ENCODE measurements at places on chromosomes 11 and 22.
A peak's percentile ranks its signal among the peaks of the same experiment; 100 is the strongest.

DNA sequence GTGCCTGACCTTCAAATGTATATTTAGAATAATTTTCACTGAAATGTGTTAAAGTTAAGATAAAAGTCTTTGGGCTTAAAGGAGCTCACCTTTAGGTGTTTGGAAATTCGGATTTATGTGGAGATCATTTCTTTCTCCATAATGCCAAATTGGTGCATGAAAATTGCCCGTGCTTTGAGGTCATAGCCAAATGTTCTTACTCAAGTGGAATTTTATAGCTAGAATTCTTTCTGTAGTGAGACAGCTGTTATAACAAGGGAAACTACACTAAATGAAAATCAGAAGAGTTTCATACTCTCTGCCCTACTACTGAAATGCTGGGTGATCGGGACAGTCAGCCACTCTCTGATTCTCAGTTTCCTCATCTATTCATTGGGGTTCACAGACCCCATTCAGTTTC lies 89.5 kb upstream of the DBX1 start:
- DNase-seq = no peak

DNA sequence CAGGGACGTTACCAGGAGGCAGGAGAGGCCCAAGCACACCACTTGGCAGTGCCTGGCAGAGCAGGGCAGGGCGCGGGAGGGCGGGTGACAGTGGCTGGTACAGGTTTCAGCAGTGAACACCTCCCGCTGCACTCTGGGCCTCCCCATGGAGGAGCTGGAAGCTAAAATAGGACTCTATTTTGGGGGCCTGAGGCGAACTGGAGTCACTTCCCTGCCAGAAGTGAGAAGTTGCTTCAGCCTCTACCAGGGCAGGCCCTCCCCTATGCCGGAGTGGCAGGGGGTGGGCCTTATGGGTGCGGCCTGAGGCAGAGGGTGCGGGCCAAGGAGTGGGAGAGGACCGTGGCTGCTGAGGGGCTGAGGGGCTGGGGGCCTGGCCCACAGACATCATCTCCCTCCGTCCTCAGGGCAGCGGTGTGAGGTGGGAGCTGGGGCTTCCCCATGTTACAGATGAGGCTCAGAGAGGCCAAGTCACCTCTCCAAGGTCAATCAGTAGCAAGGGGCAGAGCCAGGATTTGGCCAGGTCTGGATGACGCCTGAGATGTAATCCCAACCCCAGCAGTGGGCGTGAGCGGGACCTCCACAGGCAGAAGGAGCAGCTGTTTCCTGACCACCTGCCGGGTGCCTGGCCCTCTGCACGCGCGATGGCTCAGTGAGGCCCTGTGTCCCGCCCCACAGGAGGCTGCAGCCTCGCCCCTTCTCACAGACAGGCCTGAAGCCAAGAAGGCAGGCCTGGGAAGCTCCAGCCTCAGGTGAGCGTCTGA lies 39.3 kb downstream of the KCNJ4 start:
- DNase-seq = peak; percentile 69

DNA sequence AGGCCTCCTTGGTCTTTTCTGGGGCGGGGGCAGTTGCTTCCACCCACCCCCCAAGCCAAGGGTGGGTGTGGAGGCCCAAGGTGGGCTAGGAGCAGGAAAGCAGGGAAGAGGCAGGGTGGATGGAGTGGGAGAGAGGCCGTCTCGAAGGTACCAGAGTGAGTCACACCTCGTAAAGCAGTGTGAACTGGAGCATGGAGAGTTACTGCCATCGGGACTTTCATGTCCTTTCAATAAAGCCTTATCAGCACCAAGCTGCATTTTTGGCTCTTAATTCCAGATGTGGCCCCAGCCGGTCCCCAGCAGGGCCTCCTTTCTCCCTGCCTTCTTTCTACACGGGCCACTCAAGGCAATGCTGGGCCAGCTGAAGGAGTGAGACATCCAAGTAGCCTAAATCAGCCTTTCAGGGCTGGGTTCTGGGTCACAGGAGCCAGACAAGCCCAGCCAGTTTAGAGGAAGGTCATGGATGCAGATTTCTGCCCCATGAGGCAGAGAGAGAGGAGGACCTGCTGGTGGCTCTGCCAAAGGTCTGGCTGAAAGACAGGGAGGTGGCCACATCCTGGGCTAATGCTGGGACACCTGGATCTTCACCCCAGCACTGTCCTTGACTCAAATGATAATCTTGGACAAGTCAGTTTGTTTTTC lies 59.0 kb upstream of the CD82 start:
- DNase-seq = no peak

DNA sequence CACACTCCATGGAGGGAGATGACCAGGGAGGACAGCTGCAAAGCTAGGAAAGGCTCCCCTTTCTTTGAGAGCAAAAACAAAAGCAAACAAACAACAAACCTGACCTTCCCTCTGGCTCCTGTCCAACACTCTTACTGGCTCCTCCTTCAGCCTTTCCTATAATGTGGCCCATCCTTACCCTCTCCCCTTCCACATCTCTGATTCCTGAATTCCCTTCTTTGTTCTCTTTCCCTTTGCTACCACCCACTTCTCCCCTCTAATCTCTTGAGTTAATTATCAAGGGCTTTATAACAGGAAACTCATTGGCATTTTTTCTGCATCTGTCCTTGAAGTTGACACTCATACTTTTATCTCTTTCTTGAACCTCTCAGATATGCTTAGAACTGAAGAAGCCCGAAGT lies 56.3 kb downstream of the ZNF280B start:
- DNase-seq = no peak

DNA sequence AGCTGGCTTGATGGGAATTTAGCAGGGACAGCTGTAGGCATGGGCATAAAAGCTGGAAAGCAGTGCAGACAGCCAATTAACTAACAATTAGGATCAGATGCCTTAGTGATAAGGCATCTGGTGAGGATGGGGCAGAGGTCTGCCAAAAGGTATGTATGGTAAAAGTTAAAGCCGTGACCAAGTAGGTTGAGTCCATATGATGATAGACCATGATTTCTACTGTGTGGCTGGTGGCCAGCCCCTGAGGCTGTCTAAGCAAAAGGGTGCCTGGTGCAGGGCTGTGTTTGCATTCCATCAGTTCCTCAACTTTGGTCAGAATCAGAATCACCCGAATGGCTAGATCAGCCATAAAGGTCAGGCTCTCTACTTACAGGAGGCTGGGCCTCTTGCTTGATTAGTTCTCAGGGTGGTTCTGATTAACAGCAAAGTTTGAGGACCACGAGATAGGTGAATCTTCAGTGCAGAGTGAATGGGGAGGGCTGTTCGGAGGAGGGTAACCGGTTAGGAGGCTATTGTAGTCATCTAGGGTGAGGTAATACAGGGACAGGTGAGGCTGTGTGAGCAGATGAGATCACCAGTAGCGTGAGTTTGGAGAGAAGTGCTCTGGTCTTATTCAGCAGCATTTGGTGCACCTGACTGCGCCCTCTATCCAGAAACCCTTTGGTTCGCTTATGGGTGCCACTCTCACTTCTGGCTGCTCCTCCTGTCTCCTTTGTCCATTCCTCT lies 27.2 kb downstream of the PPFIBP2 start:
- no peak for DNase-seq

DNA sequence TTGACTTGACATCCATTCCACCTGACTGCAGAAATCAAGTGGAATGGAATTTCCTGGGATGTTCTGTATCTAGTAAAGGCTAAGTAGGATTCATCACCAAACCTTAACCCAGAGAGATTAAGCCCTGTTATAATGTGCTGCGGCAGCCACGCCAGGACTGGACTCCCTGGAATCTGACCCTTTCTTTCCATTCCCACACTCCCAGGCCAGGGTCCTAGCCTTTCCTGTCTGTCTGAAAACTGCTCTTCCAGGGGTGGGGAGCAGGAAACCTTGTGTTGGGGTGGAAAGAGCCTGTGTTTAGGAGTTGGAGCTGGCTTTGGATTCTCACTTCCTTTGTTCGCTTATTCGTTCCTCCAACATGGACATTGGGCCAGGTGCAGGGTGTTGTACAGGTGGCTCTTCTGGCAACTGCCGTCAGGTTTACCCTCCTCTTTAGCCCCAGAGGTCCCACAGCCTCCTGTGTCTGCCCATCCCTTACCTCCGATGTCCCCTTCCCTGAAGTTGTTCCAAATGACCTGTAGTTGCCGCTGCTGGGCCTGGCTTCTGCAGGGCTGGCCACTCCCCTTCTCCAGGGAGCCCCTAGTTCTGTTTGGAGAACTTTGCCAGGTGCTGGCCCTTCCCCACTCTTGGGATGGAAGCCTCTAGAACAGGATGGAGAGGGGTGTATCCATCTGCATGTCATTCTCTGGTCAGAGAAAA lies 20.5 kb upstream of the PARVB start:
- peak; percentile 70 for DNase-seq

- DNase-seq = no peak
Measured at GRCh38 chr11:13011466-13012055, 2.4 kb downstream of the RASSF10 start.

- DNase-seq = peak; percentile 57
Measured at GRCh38 chr11:20155683-20156279, 4.5 kb downstream of the DBX1 start.

- no peak for DNase-seq
Measured at GRCh38 chr11:103662880-103663279, 373.6 kb upstream of the DDI1 start.

- no peak for DNase-seq
Measured at GRCh38 chr11:42043312-42043711, 583.9 kb upstream of the LRRC4C start.

DNA sequence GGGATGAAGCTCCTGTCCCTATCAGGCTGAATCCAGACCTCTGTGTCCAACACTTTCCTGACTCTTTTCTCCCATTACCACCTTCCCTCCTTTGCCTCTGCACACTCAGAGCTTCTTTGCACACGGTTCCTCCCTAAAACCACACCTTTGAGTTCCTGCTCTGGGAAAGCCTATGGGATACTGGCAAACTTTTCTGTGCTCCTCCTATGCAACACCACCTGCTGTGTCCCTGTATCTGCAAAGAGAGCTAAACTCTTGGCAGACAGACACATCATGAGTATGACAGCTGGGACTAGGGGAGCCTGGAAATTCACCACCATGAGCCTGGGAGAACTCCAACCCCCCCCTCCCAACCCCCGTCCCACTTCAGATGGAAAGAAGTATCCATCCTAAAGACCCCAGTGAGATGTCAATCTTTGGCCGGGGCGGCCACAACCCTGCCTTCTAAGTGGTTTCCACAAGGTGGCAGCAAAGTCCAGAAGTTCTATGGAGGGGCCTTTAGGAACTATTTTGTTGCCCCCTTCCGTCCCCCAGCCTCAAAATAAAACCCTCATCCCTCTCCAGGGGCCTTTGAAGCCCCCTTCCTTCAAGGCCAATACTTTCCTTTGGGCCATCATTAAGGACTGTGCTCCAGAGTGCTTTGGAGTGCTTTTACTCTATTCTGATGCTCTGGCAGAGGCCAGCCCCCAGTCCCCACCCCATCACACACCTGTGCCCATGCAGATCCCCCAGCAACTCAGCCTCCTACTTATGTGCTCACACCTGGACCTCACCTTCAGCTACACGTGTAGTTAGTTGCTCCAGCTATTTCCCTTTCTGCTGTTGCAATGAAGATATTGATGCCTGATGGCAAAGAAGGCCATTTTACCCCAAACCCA lies 19.4 kb downstream of the HTR3A start:
- peak; percentile 74 for DNase-seq

- DNase-seq = no peak
Measured at GRCh38 chr11:79536155-79536917, 95.5 kb upstream of the TENM4 start.

GRCh38 chr22:49691256-49691655 lies 136.4 kb downstream of the BRD1 start:
- DNase-seq = no peak

DNA sequence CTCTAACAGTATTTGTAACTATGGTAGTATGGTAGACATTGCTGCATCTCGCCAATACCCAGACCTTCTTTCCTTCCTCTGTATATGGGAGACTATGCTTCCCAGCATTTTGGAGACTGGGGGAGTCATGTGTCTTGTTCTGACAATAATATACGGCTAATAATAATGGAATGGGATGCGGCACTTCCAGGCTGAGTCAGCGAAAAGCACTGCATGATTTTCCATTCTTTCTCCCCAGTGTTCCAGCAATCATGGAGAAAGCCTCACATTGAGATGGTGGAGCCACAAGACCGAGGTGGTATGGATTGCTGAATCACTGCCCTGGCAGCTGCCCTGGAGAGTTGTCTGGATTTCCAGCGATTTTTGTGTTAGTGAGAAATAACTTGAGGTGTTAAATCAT lies 77.1 kb upstream of the FIBIN start:
- no peak for DNase-seq

DNA sequence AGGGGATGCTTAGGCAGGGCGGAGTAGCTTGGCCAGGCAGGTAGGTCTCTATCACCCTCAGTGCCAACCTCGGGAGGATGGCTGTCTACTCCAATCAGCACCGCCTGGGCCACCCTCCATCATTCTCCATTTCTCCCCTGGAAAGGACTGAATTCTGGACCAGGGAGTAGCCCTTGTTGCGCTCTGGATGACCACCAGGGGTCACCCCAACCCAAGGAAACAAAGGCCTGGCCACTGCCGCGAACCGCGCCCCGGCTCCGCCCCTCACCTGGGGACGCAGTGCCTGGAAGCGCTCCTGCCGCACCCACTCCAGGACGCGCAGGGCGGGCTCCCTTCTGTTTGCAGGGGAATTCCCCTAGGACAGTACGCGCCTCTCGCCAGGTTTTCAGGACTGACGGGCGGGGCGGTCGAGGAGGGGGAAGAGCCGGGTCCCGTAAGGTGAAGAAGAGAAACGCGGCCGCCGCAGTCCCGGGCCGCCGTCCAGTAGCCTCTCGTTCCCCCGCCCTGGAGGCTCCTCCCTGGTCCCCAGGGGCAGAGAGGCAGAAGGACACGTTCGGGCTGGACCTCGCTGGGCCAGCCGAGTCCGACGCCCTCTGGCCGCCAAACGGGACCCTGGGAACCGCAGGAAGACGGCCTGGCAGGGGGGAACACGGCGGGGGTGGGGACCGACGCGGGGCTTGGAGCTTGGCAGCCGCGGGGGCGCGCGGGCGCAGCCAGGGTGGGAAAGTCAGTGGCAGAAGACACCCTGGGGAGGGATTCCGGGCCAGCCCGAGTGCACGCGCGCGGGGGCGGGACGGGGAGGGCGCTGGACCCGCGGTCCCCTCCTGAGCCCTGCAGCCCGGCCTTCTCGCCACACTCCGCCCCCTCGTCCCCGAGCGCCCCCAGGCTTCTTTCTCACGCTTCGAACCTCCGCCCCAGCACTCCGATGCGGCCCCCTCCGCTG lies 7.1 kb downstream of the SCN4B start:
- DNase-seq = peak; percentile 91

DNA sequence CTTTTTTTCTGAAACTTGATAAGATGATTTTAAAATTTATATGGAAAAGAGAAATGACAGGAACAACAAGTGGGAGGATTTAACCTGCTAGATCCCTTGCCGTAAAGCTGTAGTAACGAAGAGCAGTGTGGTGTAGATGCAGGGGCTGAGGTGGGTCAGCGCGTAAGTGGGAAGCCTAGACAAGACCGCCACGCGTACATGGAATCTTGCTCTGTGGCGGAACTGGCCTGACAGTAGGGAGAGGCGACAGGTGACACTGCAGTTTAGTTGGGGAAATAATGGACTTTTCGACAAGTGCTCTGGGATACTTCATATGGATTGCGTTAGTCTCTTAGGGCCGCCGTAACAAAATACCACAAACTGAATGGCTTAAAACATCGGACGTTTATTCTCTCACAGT lies 28.8 kb downstream of the TNRC6B start:
- DNase-seq = no peak

- no peak for DNase-seq
Measured at GRCh38 chr22:22999523-22999922, 70.8 kb upstream of the GNAZ start.
